BJ (cell line): ENCODE measurements at places on chromosomes 2 and 18.

DNA sequence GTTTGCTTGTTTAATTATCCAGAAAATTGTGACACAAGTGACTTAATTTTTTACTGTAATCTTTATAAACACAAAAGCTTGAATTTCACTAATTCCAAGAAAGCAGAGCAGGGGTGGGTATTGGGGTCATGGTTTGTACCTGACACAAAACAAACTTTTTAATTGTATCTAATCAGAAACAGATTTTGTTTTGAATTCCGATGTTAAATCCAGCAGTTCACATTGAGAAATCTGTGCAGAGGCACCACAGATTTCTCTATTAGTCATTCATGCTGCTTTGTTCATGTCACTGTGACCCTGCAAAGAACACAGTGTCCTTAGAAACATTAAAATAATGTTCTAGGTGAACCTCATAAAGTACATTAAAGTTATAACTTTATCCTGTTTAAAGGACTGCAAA is 443.4 kb downstream of the NYAP2 start:
- peak; percentile 24 for DNase-seq

- no peak for DNase-seq
These were observed 37.6 kb downstream of the CDH7 start for GRCh38 chr18:65788373-65788772.

GRCh38 chr2:99127981-99128380 is 13.5 kb upstream of the C2orf15 start:
- DNase-seq: no peak

GRCh38 chr2:230829293-230829692 is 35.4 kb upstream of the ITM2C start:
- DNase-seq: no peak

GRCh38 chr2:220533485-220533884 is 906.1 kb downstream of the SLC4A3 start:
- DNase-seq: no peak

- DNase-seq: no peak
These were observed 178.8 kb downstream of the ACKR3 start for GRCh38 chr2:236748385-236748784.

- DNase-seq: no peak
These were observed 489.1 kb downstream of the CNTNAP5 start for GRCh38 chr2:124514236-124514635.

GRCh38 chr2:167945660-167946368 is 301.6 kb downstream of the STK39 start:
- no peak for DNase-seq

GRCh38 chr2:15993232-15993610 is 52.9 kb downstream of the MYCN start:
- DNase-seq: no peak
